GM20000 (cell line): ENCODE measurements at places on chromosomes 2 and 18.

DNA sequence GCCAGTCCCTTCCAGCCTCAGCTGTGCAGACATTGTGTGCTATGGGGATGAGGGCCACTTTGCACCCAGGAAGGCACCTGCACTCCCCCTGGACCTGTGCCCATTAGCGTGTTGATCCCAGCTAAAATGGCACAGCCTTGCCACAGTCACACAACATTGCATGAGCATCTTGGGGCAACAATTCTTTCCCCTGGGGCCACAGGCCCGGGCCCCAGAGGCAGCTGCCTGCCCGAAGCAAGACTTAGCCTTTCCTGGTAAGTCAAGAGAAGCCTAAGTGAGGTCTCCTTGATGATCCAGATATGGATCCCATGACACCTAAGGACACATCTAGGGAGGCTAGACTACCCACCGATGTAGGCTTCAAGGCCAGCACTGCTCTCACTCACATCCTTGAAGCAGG, 202.1 kb downstream of the BCL11A start:
- DNase-seq = no peak

GRCh38 chr2:39506215-39506614, 69.1 kb upstream of the MAP4K3 start:
- no peak for DNase-seq

- DNase-seq = peak; percentile 89
Measured at GRCh38 chr2:20642055-20642971, 8.6 kb downstream of the HS1BP3 start.

DNA sequence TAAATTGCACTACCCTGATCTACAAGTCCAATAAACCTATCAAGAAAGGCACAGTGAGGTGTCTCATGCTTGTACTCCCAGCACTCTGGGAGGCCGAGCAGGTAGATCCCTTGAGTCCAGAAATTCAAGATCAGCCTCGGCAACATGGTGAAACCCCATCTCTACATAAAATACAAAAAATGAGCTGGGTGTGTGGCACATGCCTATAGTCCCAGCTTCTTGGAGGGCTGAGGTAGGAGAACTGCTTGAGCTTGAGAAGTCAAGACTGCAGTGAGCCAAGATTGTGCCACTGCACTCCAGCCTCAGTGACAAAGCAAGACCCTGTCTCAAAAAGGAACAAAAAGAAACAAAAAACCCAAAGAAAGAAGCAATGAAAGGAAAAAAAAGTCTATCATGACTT, 58.9 kb downstream of the ROCK2 start:
- DNase-seq = no peak

- DNase-seq = no peak
Measured at GRCh38 chr2:28648671-28649395, 102.8 kb upstream of the PPP1CB start.

GRCh38 chr2:70477441-70477844, 76.2 kb downstream of the TGFA start:
- DNase-seq = no peak

DNA sequence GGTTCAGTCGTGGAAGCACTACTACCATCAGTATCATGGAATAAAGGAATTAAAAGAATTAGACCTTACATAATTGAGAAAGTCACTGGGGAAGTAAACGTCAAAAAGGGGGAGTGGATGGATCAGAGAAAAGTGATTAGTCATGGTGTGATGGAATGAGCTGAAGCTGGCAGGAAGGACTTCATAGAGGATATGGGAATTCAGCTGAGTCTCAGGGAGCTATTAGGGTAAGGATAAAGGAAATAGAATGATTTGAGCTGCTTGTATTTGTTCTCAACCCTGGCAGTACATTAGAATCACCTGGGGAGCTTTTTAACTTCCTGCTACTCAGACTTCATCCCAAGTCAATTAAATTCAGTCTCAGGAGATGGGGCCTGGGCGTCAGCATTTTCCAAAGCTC, 53.4 kb upstream of the SETBP1 start:
- no peak for DNase-seq

DNA sequence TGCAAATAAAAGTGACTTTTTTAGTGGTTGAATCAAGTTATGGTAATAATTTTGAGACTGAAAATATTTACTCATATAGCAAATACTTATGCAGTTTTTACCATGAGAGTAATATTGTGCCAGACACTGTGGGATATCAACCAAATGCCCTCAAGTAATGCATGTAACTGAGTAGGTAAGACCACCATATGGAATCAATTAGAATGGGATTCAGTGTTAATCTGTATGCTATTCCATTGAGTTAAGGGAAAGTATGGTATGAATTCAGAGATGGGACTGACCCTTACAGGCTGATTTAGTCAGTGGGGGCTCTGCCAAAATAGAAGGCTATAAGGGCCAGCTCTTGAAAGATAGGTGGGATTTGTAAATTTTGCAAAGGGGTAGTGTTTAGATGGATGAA, 131.6 kb downstream of the CCDC85A start:
- DNase-seq = no peak

GRCh38 chr18:49631146-49631866, 69.4 kb downstream of the LIPG start:
- DNase-seq = no peak

DNA sequence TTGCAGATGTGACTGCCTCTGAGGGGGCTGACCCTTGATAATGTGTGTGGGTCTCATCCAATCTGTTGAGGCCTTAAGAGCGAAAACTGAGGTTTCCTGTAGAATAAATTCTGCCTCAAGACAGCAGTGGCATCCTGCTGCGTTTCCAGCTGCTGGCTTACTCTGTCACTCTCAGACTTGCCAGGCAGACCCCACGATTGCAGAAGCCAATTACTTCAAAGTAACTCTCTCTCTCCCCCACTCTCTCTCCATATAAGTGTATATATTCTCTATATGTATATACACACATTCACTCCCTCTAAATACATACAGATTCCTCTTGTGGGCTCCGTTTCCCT, 152.5 kb upstream of the ALKAL2 start:
- no peak for DNase-seq

DNA sequence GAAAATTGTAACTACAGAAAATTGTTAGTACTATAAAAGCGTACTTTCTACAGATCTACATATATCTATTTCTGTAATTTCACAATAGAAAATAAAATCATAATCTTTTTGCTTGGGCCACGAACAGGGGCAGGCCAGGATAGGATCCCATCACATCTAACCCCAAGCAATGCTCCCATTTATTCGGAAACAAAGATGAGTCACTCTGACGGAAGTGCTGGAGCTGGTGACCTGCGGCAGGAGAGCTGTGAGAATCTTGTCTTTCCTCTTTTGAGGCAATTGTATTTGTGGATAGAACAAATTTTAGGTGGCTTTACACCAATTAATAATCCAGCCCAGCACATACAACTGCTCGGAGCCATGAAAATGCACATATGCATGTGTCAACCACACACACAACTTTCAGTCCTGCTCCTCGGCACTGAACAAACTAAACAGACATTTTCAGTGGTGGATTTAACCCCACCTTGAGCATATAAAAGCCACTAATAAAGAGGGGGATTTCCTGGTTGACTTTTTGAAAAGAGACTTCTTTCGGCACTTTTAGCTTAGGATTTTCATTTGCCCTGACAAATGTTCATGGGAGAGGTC, 22.3 kb upstream of the INSIG2 start:
- no peak for DNase-seq
